OCI-LY7 (cell line): ENCODE measurements at places on chromosomes 4 and X. TPM values are rescaled to one million over a fixed set of nuclear protein-coding genes. Genes with fewer than 3 reads are reported as not detected.

GRCh38 chr4:150794706-150795105 lies 212.8 kb downstream of the MAB21L2 start:
- DNase-seq: no peak

PF4V1 gene
- not detected in 2 replicates for total RNA-seq

ZNF595 gene
- total RNA-seq: 1.6 and 1.8 TPM in 2 replicates

DNA sequence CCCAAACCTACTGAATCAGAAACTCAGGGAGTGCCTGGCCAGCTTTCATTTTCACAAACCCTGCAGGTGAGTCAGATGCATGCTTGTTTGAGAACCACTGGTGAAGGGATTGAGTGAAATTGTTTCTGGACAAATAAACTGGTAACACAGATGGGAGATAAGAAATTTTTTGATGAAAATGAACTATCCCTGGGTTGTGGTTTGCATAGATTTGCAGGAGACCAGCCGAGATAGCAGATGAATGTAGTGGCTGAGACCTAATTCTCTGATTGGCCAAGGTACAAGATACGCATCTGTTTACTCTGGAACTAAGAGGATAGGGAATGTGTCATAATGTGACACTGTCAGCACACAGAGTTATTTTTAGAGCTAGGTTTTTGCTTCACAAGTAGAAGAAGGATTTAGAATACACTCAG lies 117.8 kb upstream of the NOCT start:
- DNase-seq: no peak

DNA sequence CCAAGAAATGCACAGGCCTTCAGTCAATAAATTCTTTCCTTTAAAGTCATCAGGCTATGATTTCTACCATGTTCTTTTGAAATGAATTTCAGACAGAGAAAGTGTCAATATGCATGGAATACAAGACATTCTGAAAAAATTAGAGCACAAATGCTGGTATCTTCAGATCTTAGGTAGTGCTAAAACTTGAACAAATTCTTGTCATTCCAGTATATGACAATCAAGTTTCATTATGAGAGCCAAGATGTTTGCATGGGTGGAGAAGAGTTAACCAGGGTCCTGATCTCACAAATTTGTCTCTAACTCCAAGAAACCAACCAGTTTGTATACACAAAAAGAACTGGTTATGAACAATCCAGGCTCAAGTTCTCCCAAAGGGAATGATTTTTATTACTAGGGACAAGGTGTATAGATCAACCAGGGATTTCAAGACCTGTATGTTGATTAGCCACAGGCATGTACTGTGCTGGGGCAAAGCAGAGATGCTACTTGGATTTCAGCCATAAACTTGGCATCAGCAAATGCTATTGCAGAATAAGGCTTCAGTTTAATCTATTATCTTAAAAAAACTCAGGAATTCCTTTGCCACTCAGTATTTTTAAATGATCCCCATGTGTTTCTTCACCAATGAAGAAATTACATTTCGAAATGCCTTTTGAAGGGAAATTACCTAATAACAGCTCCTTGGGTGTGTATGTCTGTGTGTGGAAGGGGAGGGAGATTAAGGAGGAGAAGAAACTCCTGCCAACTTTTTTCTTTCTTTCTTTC lies 69.7 kb downstream of the FANCB start:
- DNase-seq: no peak

- DNase-seq: no peak
Measured at GRCh38 chrX:17187136-17187756, 187.8 kb upstream of the NHS start.
